ENCODE measurements at places on chromosomes 12 and 14.

DNA sequence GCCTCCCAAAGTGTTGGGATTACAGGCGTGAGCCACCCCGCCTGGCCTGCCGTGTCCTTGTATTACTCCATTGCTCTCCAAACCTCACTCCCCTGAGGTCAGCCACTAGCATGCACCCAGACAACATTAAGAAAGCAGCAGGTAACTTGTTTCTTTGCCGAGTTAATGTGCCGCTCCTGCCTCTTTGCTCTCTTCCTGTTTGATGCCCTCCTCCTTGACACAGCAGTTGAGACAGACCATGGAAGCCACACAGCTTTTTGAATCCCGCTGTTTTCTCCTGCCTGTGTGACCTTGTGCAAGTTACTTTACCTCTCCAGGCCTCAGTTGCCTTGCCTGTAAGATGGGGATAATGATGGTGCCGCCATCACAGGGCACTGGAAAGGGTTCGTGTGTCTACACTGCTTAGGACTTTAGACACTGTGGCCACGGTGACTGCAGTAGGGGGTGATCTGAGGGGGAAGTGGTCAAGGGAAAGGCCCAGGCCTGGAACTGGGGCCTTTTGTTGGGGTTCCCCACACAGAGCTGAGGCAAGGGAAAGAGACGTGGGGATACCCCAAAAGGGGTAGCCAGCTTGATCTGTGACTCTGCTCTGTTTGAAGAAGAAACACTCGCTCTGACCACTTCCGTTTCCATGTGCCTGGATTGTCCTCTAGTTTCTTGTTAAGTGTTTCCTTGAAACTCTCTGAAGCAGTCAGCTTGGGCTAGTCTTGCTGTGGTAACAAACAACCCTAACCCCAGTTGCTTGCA, 69.3 kb downstream of the RIN3 start:
- no peak for DNase-seq

DNA sequence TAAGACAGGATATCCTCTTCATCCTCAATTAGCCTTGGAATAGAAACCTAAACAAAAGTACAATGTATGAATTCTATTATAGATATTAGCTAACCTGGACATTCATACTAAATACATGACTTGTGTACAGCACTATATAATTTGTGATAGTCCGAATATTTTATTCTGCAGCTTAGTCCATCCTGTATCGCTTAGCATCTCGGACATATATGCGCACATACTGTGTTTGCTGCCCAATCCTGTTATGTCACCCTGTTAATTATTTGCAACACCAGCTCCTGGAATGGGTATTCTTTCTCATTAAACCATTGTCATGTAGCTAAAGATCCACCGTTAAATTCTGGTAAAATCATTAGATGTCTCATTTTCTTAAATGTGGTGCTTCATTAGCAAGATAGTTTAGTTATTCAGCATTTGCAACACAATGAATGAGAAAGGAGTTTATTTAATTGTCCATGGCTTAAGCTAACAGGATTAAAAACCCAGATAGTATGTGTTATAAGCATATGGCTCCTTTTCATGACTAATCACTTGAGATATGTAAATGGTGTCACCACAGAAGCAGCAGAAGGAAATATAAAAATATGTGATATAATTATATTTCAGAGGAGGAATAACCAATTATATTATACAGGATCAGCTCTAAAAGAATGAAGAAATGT, 156.0 kb upstream of the ARHGAP5 start:
- no peak for DNase-seq

DNA sequence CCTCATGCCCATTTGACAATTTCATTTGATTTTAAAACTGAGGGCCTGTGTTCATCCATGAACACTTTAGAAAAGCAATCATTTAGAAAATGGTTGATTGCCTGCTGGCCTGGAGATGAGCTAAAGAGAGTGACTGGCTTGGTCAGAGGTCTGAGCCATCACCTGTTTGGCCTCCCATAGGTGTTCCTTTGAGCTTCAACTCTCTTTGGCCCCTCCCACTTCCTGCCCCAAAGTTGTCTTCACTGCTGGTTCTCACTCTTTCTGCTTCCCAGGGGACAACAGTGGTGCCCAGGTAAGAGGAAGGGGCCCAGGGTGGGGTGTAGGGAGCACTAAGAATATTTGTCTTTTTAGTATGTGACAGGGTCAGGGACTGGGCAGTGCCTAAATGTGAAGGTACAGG, 4.9 kb upstream of the TCP11L2 start:
- no peak for DNase-seq

GRCh38 chr12:59398164-59398563, 197.7 kb upstream of the SLC16A7 start:
- DNase-seq = no peak

GRCh38 chr12:116863275-116863767, 17.9 kb downstream of the HRK start:
- DNase-seq = no peak

- no peak for DNase-seq
Measured at GRCh38 chr14:77508876-77509275, 10.3 kb upstream of the ISM2 start.

DNA sequence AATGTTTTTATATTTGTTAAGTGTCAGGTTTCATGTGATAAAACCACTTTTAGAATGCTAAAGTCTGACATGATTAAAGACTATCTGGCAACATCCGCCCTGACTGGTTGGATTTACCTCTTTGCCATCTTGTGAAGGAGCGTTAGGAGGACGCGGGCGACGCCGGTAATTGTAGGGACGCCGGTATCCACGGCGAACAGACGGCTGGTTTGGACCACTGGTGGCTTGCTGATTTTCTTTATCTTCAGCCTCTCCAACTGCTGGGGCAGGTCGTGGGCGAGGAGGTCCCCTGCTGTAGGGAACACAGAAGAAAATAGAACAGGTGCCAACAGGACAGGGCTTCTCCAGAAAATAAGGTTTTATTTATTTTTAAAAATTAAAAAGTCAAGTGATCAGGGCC, 21.3 kb downstream of the YBX3 start:
- no peak for DNase-seq

DNA sequence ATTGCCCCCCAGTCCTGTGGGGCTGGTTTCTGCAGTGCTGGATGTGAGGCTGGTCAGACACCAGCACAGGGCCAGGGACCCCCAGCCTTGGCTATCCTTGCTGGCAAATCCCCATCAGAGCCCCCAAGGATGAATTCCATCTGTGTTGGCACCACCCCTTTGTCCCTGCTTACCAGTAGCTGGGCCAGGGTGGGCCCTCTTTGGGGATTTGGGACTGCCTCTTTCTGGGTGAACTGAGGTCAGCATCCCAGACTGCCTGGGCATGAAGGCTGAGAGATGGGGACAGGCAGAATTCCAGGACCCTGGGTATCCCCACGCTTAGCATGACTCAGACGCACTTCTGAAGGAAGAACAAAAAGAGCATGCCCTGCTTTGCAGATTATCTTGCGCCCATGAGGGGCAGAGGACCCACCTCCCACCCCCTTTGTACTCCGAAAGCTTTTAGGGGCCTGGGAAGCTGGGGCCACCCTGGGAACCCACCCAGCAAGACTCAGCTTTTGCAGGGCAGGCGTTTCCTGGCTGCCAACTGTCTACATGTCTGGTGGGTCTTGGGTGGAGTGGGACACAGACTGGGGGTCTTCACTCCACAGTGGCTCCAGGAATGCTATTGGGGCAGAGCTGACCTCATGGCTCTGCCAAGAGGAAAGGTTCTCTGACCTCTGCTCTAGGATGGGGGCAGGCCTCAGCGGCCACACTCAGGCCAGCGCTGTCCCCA, 26.8 kb downstream of the RFLNA start:
- no peak for DNase-seq

DNA sequence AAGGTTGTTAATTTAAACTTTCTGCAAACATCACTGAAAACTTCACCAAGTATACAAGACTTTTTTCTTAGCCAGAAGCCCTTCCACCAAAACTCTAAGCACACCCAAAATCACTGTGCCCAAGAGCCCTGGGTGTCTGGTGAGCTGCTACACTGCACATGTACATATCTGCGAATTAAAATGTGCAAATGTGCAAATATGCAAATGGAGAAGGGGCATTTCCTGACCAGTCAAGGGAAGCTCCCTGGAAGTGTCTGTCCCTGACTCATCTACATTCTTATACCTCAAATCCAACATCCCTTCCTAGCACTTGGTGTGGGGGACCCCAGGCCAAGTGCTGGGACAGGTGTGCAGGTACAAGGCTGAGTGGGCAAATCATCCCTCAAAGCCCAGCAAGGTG, 123.7 kb downstream of the PCNX1 start:
- DNase-seq = no peak

GRCh38 chr14:94532447-94532846, 23.2 kb upstream of the SERPINA12 start:
- DNase-seq = peak; percentile 37

- no peak for DNase-seq
Measured at GRCh38 chr14:105207460-105207901, 26.4 kb upstream of the NUDT14 start.

GRCh38 chr14:21874946-21875345, 201.3 kb upstream of the OR4E1 start:
- DNase-seq = no peak

GRCh38 chr12:25531502-25532052, 21.5 kb downstream of the LMNTD1 start:
- DNase-seq = no peak

DNA sequence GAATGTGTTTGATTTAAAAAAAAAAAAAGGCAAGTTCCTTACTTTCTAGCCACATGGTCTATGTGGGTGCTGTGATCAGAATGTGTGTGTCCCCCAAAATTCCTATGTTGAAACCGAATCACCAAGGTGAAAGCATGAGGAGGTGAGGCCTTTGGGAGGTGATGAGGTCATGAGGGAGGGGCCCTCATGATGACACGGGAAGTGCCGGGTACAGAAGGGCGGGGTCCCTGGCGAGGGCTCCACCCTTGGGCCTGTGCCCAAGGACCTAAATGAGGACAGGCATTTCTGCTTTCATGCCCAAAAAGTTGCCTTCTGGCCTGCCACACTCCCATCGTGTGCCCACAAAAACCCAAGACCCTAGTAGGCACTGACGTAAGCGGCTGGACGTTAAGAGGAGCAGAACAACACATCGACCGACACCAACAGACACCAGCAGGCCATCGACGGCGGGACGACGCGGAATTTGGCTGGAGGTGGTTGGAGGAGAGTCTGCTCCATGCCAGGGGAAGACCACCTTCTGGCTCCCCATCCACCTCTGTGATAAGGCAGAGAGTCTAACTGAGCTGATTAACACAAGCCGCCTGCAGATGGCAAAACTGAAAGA, 211.8 kb downstream of the FOXN3 start:
- DNase-seq = no peak

DNA sequence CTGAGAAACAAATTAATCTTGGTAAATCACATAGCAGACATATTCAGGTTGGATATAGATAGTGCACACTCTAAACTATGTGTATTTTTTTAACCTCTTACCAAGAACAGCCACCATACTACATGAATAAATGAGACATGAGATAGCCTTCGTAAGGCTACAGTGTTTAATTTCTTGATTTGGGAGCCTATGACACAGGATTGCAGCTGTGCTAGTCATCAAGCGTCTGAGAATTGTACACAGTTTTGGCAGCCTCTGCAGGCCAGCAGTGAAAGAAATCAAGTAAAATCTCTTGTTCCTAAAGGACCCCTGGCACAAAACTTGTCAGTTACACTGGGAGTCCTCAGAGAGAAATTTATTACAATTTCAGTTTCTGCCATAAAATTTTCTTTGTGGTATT, 236.1 kb downstream of the C12orf50 start:
- peak; percentile 31 for DNase-seq

DNA sequence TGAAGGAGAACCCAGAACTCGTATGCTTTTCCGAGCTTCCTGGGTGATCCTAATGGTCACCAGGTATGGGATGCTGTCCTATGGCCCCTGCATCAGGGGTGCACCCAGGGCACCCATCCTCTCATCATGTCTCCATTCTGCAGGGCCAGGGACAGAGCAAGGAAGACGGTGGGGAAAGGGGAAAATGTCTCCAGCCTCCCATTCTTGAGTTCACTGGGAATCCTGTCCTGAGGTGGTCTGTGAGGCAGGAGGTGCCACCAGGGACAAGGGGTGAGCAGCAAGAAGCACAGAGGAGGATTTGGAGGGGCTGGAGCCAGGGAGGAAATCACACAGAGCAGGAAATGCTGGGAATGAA, 14.9 kb upstream of the SLC6A12 start:
- no peak for DNase-seq

DNA sequence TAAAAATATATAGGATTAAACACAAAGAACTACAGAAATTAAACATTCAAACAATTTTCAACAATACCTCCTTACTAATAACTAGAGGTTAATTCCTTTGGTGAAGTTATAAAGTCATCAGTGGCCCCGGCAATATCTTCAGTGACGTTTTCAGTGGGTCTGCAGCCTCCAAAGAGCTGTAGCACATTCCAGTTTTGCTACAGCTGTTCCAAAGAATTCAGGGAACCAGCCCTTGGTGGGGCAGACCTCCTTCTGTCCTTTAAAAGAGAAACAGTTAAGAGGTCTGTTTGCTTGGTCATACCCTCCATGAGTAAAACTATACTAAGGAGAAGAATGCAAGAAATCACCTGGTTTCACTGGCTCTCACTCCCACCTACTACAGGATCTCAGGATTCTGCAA, 99.2 kb upstream of the ZDHHC17 start:
- no peak for DNase-seq

- DNase-seq = no peak
Measured at GRCh38 chr12:68904351-68904962, 28.5 kb downstream of the CPM start.

GRCh38 chr12:31759632-31760459, 31.0 kb upstream of the AMN1 start:
- DNase-seq = no peak

GRCh38 chr14:45916340-45916953, 663.4 kb upstream of the MIS18BP1 start:
- no peak for DNase-seq

DNA sequence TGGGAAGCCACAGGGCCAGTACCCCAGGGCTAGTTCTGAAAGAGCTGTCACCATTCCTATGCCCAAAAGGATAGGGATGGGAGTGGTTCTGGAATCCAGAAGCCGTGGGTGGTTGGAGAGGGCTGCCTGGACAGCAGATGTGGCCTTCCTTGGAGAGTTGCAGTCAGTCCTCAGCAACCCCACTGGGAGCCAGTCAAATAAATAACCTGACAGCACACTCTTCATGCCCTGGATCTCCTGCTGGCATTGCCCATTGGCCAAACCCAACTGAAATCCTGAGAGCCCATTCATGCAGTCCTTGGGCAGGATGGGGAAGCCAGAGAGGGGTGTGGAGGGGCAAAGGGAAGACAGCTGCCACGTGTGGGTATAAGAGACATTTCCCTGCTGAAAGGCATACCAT, 128.2 kb downstream of the PTPN11 start:
- no peak for DNase-seq

DNA sequence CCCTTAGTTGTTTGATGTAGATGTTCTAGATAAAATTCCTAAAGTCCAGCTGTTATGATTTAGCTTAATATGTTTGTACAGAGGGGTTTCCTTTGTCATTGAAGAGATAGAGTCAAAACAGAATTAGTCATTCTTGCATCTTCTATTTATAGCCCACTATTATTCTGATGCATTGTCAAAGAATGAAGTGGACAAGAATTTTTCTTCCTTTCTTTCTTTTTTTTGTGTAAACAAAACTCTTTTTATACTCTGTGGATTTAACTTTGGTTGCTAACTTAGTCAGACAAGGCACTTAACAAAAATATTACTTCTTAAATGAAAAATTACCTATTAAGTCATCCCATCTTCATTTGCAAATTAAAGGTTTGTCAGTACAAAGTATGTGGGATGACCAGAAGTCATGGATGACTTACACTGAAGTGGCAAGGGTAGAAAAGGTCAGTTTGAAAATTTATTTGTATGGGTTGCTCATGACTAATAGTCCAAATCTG, 215.6 kb upstream of the DDHD1 start:
- peak; percentile 56 for DNase-seq

GRCh38 chr12:10169104-10169503, 2.8 kb downstream of the OLR1 start:
- DNase-seq = no peak

GRCh38 chr12:64621257-64621942, 11.1 kb downstream of the RASSF3 start:
- DNase-seq = peak; percentile 50

All from fibroblast of pulmonary artery (primary cell).